A549 treated with RU486 at 1 μM for 4 hours (cell line): ENCODE measurements at places on chromosomes 16 and 17. TPM values are rescaled to one million over a fixed set of nuclear protein-coding genes. Genes with fewer than 3 reads are reported as not detected.

LONP2 gene
- total RNA-seq, result 21.6 to 29.7 TPM (median 28.8 TPM) in 5 replicates

KRTAP9-4 gene
- not detected in 5 replicates for total RNA-seq

ARL17B gene
- total RNA-seq, result 5.2 to 6.5 TPM (median 6.2 TPM) in 5 replicates

SLC25A39 gene
- 140 to 211 TPM (median 202 TPM) in 5 replicates for total RNA-seq

PERCC1 gene
- total RNA-seq, result not detected in 5 replicates

FBXL16 gene
- total RNA-seq, result 1.7 to 3.4 TPM (median 2.9 TPM) in 5 replicates

ZG16B gene
- total RNA-seq, result 0.73 to 1.3 TPM (median 0.93 TPM) in 5 replicates

FBXW10B gene
- total RNA-seq, result 2.2 to 4.3 TPM (median 3.1 TPM) in 5 replicates

GPR139 gene
- total RNA-seq, result not detected in 5 replicates

NPTX1 gene
- 46.8 to 115 TPM (median 85.9 TPM) in 5 replicates for total RNA-seq

DNAH9 gene
- 0.05 TPM in 1 of 5 replicates, not detected in the others for total RNA-seq

MAPT gene
- total RNA-seq, result 1.6 to 1.9 TPM (median 1.7 TPM) in 5 replicates

CDH16 gene
- total RNA-seq, result 0.21 to 0.42 TPM (median 0.25 TPM) in 5 replicates

TMC5 gene
- 6.1 to 8.1 TPM (median 6.4 TPM) in 5 replicates for total RNA-seq

RAPGEFL1 gene
- 2.4 to 2.7 TPM (median 2.5 TPM) in 5 replicates for total RNA-seq

ZNF423 gene
- 0.07 to 0.25 TPM (median 0.12 TPM) in 5 replicates for total RNA-seq

ADAMTS18 gene
- total RNA-seq, result 0.05 TPM in 1 of 5 replicates, not detected in the others

EVPL gene
- total RNA-seq, result 11.3 to 17.7 TPM (median 16.7 TPM) in 5 replicates

TMEM238L gene
- total RNA-seq, result not detected in 5 replicates

RTN4RL1 gene
- total RNA-seq, result 2.3 to 3.6 TPM (median 2.7 TPM) in 5 replicates

TPSB2 gene
- total RNA-seq, result not detected in 5 replicates

CMTM1 gene
- total RNA-seq, result 0.76 to 1.7 TPM (median 1.2 TPM) in 5 replicates

SP2 gene
- total RNA-seq, result 15.7 to 18.9 TPM (median 18.4 TPM) in 5 replicates

TPSG1 gene
- 0.14 TPM in 1 of 5 replicates, not detected in the others for total RNA-seq

SOX9 gene
- total RNA-seq, result 6.5 to 12.1 TPM (median 11.2 TPM) in 5 replicates

C16orf92 gene
- not detected in 5 replicates for total RNA-seq

CD300H gene
- total RNA-seq, result 0.27 to 1.00 TPM (median 0.43 TPM) in 3 of 5 replicates, not detected in the others

RUNDC3A gene
- 0.29 to 0.59 TPM (median 0.53 TPM) in 5 replicates for total RNA-seq

SULT1A1 gene
- total RNA-seq, result 4.2 to 6.7 TPM (median 5.5 TPM) in 5 replicates

SIAH1 gene
- 12.2 to 16.3 TPM (median 15.3 TPM) in 5 replicates for total RNA-seq

PMP22 gene
- 256 to 321 TPM (median 292 TPM) in 5 replicates for total RNA-seq

OTOP2 gene
- 0.07 to 0.11 TPM in 2 of 5 replicates, not detected in the others for total RNA-seq

HSD17B2 gene
- 0.16 TPM in 1 of 5 replicates, not detected in the others for total RNA-seq

HOXB8 gene
- 7.8 to 12.5 TPM (median 10.2 TPM) in 5 replicates for total RNA-seq

C17orf107 gene
- total RNA-seq, result 0.15 to 0.35 TPM (median 0.30 TPM) in 5 replicates

TPSAB1 gene
- total RNA-seq, result 0.21 TPM in 1 of 5 replicates, not detected in the others

TBC1D3G gene
- 0.07 TPM in 1 of 5 replicates, not detected in the others for total RNA-seq

PLD2 gene
- 18.4 to 25.8 TPM (median 22.8 TPM) in 5 replicates for total RNA-seq

SLC16A5 gene
- total RNA-seq, result 22.1 to 37.5 TPM (median 30.9 TPM) in 5 replicates
